ENCODE measurements at places on chromosomes 5 and 9.

DNA sequence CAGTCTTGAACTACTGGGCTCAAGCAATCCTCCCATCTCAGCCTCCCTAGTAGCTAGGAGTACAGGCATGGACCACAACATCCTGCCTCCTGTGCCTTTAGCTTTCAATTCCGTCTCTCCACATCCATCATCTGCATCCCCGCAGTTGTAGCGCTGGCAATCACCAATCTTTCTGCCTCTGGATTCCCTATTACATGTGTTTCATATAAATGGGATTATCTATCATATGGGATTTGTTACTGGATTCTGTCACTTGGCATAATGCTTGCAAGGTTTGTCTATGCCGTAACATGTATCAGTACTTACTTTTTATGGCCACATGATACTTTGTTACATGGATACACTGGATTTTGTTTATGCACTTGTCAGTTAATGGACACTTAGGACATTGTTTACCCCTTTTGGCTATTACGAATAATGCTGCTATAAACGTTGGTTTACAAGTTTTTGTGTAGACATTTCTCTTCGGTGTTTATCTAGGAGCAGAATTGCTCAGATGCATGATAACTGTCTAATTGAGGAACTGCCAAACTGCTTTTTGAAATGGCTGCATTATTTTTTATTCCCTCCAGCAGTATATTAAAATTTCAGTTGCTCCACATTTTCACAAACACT lies 1223.9 kb downstream of the FOXD4L5 start:
- no peak for DNase-seq

- DNase-seq: no peak
These were observed 518.7 kb downstream of the LRRC70 start for GRCh38 chr5:63097286-63097685.

- DNase-seq: peak; percentile 15
These were observed 706.7 kb upstream of the PTPRD start for GRCh38 chr9:11319538-11319937.

DNA sequence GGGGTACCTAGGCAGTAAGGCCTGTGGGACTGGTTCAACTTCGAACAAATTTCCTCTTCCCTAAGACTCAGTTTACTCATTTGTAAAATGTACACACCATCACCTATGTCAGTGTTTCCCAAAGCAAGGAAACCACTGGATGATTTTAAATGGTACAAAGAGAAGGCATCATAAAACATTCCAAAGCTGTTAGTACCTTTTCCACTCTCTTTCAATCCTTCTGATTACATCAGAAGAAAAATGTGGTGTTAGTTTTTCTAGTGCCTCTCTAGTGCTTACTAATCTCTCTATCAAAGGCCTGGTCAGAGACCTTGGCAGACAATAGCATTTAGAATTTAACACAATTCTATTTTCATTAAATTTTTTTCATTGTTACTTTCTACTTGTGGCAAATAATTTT lies 18.1 kb downstream of the NR6A1 start:
- DNase-seq: no peak

DNA sequence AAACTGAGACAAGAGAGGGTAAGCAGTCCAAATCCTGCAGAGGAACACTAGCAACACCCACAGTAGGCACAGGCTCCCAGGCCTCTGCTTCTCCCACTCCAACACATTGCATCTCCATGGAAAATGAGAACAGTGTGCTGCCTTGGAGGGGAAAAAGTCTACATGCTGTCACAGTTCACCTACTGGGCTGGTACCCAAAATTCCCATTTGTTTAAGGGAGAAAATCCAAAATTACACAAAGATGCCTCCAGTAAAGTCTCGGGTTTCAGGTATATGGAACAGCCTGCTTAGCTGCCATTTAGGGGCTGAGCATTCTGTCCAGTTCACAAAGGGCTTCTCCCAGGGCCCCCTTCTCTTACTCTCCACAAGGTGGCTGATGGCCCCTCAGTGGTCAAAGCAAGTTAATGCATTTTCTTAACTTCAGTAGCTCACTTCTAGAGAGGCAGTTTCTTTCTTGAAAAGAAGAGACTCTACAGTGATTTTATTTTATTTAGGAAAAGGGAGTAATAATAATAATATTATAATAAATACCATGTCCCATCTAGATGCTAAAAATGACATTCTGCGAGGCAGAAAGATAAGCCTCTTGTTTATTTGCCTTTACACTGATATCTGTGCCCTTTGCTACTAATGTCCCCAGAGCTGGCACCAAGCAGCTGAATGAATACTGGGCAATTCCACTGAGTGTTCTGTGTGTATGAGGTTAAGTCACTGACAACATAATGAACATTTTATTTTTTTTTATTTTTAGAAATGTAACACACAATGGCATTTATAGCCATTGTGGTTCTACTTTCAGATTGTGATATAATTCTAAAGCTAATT lies 89.4 kb downstream of the RGS7BP start:
- no peak for DNase-seq

DNA sequence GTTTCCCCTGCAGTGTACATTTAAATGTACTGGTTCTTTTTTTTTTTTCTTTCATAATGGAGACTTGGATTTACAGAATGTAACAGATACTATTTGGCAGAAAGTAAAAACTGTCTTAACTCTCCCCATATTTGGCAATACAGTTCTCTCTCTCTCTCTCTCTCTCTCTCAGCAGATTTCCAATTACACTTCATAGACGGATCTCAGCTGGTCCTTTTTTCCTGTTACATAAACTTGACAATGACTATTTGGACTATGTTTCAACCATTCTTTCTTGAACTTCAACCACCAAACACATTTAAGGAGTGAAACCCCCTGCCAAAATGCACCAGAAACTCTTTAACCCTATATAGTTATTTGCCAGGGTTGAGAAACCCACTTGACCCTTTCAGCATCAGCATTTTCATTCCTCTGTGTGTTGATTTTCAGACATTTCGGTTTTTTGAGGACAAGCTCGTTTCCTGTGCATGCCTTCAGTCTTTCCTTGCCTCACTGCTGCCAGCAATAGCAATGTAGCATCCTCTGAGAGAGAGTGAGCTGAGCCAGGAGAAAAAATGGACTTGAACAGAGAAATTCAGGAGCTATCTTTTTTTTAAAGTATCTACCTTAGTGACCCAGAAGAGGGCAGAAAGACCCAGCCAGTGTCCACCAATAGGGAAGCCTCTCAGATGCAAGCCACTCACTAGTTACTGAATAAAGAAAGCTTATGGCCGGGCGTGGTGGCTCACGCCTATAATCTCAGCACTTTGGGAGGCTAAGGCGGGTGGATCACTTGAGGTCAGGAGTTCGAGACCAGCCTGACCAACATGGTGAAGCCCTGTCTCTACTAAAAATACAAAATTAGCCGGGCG lies 26.0 kb upstream of the GNA14 start:
- no peak for DNase-seq

DNA sequence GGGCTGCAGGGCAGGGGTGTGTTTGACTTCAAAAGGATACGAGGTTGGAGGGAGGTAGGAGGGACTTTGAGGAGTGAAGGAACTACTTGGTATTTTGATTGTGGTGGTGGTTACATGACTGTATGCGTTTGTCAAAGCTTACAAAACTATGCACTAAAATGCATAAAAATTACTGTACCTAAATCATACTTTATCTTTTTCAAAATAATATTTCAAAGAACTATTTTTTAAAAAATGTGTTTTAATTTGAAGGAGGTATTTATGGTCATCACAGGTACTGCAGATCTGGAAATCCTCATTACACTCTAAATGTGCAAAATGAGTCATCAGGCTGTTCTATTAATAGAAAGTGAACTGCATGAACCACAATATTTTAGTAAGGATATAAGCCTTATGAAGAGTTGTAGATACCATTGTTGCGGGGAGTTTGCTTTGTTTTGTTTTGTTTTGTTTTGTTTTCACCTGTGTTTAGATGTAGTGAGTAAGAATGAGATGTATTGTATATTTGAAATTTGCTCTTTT lies 116.9 kb downstream of the ARRDC3 start:
- DNase-seq: peak; percentile 52

DNA sequence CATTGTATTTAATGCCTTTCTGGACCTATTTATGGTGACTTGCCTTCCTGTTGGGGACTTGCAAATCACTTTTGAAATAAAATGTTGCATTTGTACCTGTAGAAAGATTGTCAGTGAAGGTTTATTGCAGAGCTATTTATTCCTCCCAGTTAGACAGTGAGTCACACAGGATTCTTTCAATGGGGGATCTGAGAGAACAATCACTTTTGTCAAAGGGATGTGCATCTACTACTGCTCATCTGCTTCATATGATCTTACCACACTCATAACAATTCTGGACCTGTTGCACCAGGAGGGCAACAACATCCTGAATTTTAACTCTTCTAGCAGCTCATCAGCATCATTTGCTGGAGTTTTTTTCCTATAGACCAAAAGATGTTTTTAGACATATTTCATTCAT lies 66.8 kb downstream of the FBXL7 start:
- no peak for DNase-seq

DNA sequence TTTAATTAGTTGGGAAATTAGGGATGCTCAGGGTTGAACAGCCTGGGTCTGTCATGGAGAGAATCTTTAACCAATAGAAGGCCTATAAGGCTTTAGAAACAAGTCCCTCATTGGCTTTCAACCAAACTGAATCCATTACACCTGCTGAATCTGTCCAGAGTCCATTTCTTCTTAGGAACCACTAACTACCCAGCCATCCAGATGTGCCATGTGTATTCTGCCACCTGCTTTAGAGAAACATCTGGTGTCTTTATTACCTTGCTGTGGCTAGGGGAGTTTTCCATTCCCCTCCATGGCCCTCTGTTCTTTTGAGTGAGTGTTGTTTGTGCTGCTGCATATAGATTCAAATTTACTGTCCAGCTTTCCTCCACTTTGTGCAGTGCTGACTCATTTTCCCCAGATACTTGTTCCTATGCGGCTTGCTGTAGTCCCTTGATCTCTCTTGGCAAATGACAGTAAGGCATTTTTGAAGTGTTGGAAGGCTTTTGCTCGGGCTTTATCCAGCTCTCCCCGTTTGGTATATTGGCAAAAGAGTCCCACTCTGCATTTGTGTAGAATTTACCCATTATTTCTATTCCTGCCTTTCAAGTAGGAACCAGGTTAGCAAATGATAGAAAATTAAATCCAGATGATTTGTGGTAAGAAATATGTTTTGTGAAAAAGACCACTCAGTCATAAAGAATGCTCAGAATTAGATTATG lies 54.6 kb downstream of the NLN start:
- DNase-seq: no peak

DNA sequence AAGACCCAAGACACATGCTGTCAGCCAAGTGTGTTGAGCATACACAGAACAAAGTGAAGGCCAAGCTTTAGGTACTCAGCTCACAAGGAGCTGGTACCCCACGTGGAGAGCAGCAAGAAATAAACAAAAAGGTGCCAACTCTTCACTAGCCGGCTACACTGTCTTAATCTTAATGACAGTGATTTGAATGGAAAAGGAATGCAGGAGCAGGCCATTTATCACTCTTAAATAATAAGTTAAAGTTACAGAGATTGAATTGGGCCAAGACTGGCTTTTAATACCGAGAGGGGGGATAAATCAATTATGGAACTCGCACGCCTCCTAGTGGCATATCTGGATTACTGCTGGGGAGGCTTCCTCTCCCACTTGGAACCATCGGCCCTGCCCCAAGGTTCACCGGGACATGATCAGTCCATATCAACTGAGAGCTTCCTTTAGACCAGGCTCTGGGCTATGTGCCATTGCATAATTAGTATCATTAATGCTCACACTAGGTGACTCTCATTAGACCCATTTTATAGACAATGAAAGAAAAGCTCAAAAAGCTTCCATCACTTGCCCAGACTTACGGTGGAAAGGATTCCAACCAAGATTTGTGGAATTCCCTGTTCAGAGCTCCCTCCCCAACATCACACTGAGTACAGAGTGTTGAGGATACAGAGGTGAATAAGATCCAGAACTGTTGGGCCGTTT lies 94.0 kb downstream of the ACTL7B start:
- DNase-seq: peak; percentile 52

DNA sequence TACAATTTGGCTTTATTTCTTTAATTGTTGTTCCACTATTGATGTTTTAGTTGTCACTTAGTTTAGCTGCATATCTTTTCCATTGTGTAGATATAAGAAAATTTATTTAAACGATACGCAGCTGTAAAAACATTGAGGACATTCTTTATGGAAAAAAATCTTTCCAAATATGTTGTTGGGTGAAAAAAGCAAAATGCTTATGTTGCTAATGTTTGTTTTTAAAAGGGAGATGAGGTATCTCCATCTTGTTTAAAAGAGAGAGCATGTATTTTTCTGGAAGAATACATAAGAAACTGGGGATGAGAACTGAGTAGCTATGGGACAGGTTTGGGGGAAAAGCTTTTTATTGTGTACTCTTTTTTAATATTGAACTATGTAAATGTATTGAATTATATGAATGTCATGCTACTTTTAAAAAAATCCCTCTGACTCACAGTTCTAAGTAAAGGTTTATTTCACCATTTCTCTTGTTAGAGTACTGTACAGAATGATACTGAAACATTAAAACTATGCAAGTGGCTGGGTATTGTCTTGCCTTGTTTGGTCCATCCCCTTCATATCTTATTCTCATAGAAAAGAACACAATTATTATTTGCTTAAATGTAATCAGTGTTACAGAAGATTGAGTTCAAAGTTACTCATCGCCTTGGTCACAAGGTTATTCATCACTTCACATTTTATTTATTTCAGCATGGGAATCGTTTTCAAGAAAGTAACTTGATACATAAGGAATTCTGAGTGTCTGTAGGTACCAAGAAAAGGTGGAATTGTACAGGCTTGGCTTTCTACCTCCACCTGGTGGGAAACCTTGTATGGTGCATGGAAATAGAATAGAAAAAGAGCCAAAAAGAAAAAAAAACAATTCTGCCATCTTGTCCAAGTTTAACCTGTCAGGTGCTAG lies 85.8 kb downstream of the RIC1 start:
- peak; percentile 33 for DNase-seq

DNA sequence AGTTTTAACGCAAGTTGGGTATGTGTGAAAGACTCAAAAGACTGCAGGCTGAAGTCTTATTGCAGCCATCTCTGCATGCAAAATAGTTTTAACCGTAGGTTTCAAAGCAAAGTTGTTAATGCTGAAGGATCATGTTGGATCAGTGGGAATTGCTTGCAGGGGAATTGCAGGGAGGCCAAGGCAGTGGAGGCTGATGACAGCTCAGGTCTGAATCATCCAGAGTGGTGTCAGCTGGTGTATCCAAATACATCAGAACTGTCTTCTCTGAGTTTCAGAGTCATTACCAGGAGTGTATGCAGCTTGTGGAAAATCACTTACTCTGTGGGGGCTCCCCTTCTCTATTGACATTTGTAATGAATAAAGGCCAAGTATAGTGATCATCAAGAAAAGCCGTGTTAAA lies 435.7 kb downstream of the SH3GL2 start:
- no peak for DNase-seq

- no peak for DNase-seq
These were observed 73.0 kb downstream of the SLC12A2 start for GRCh38 chr5:128156521-128156920.

DNA sequence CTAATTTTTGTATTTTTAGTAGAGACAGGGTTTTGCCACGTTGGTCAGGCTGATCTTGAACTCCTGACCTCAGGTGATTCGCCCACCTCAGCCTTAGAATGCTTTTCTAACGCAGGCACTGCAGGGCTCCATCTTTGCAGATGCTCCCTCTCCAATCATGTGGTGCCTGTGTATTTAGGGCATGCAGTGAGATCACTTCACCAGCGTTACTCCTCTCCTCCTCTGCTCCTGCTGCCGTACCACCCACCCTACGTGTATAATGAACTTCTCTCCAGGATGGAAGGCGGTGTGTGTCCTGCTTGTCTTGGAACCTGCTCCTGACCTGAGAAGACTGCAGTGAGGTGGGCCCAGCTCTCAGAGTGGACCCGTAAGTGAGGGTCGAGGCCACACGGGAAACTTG lies 13.6 kb upstream of the CFAP157 start:
- no peak for DNase-seq

- DNase-seq: no peak
These were observed 70.7 kb downstream of the CETN3 start for GRCh38 chr5:90338712-90339372.

Data from LoVo (cell line).